EH (cell line): ENCODE measurements at places on chromosomes 7 and 10.

- DNase-seq: no peak
Measured at GRCh38 chr10:124728830-124729661, 15.1 kb downstream of the FAM53B start.

GRCh38 chr7:22039670-22040069 is 94.0 kb upstream of the CDCA7L start:
- DNase-seq: no peak

GRCh38 chr7:770741-771166 is 43.7 kb upstream of the PRKAR1B start:
- peak; percentile 18 for DNase-seq

GRCh38 chr7:29022291-29022988 is 64.3 kb upstream of the TRIL start:
- no peak for DNase-seq

DNA sequence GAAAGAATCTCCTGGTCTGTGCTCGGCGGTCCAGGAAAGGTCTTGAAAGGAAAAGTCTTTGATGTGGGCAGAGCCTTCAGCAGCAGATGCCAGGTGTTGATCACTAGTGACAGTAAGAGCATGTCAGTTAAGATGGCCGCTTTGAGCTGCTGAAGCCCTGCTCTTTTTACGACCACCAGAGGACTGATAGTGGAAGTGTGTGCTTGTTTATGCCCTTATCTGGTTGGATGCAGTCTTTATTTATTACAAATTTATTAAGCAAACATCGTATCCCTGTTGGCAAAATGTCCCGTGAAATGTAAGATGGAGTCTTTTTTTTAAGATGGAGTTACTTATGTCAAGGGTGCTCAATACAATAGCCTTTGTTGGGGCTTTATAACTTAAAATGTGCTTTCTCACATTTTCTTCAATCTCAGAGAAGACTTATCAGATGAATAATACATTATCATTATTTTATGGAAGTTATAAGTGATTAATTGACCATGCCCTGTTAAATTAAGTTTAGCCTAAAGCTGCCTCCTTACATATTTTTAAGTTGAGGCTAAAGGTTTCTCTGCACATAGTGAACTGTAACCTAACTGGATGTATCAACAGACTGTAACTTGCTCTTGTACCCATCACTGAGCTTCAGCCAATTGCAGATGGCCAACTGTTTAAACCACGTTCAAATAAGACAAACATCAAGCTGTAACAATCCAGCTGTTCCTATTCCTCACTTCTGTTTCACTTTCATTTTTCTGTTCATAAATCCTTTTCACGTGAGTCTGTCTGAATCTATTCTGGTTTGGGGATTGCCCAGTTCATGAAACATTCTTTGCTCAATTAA is 97.4 kb upstream of the PIK3CG start:
- DNase-seq: peak; percentile 66

GRCh38 chr10:93225938-93226337 is 152.2 kb downstream of the CYP26A1 start:
- DNase-seq: no peak

GRCh38 chr7:14321947-14322346 is 332.5 kb upstream of the ETV1 start:
- no peak for DNase-seq

DNA sequence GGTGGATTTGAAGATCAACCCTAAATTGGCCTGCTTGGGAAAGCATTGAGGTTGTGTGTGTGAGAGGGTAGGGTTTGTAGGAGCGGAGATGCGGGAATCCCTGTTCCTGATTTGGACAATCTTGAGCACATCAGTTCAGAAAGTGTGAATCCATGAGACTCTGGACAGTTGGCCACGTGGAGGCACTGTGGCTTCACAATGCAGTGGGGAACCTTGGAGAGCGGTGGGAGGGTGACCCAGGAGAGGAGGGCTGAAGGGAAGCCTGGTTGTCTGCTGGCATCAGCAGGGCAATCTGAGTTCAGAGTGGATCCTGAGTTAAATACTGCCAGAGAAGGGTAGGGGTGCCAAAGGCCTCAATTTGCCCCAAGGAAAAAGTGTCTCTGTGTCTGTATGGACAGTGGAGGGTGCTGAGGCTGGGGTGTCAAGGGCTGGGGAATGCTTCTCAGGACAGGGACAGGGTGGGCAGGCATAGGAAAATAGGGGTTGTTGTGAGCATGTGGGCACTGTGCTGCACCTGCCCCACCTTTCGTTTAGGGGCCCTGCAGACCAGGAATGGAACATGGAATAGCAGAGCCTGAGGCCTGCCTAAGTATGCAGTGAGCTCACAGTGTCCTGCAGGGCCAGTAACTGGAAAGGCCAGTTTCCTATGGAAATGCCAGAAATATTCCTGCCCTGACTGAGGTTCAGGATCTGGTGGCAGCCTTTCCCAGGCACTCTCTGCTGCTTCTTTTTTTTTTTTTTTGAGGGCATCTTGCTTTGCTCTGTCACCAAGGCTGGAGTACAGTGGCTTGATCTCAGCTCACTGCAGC is 162.9 kb upstream of the PRSS58 start:
- peak; percentile 64 for DNase-seq

GRCh38 chr7:68529221-68529620 is 1069.1 kb upstream of the AUTS2 start:
- peak; percentile 8 for DNase-seq

DNA sequence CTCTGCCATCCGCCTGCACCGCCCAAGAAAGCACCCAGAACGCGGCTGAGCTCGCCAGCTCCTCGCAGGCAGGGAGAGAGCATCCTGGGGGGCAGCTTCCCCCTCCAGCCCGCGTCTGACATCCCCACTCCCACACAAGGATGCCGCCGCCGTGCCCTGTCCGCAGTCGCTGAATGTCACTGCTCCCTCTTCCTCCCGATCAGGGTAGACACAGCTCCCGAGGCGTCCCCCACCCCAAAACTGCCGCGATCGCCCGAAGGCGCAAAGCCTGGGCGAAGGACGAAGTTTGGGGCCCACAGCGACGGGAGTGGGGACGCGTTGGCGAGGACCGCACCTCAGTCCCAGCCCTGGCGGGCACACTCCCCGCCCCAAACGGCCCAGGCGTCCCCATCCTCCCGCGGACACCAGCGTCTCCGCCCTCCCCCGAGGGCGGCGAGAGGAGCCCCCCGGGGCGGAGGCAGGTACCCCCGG is 1.5 kb upstream of the KAT6B start:
- DNase-seq: peak; percentile 35
